Tibial nerve (tissue), 4 donors: ENCODE measurements at places on chromosomes 4 and X. TPM values are rescaled to one million over a fixed set of nuclear protein-coding genes. Genes with fewer than 3 reads are reported as not detected.
A peak's percentile ranks its signal among the peaks of the same experiment; 100 is the strongest.

DNA sequence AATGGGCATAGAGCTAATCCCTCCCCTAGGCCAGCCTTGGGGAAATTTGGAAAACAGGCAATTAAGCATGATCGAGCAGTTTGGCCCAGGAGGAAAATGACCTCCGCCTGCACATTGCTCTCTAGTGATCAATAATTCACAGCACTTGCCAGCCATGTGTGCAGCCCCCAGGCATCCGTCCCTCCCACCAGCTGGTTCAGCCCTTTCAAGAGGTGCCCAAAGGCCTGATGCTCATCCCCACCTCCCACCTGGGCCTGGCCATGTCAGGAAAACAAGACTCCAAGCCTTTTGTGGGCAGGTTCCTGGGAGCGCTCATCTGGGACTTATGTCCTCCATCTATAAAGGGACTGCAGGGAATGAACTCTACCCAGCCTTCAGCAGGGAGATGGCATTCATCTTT is 17.5 kb upstream of the PPP2R2C start:
- no peak for DNase-seq

DNA sequence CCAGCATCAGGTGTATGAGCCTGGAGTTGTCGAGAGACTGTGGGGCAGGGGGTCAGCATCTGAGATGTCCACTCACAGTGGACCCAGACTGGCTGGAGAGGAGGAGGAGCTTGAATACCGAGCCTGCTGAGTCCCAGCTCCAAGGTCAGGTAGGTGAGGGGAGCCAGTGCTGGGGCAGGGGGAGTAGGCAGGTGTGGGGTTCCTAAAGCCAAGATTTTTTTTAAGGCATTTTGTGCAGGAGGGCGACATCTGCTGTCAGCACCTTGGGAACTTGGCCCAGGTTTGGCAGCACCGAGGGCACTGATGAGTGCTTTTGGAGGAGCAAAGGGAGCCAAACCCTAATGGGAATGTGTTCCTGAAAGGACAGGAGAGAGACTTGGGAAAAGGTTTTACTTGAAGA is 64.2 kb upstream of the MSANTD1 start:
- no peak for DNase-seq

DNA sequence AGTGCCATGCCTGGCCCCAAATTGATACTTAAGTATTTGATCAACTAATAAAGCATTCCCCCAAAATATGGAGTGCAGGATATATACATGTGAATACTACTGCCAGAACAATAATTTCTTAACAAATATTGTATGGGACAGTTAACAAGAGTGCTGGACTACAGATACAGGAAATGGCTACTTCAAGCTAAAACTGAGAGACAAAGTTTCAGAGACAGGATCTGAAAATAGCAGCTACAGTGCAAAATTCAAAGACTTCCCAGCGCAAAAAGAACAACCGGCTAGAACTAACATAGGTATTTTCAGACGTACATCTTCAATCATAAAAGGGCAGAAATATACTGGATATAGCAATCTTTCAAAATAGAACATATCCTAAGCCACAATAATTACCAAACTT is 6.3 kb downstream of the ATRX start:
- no peak for DNase-seq

DNA sequence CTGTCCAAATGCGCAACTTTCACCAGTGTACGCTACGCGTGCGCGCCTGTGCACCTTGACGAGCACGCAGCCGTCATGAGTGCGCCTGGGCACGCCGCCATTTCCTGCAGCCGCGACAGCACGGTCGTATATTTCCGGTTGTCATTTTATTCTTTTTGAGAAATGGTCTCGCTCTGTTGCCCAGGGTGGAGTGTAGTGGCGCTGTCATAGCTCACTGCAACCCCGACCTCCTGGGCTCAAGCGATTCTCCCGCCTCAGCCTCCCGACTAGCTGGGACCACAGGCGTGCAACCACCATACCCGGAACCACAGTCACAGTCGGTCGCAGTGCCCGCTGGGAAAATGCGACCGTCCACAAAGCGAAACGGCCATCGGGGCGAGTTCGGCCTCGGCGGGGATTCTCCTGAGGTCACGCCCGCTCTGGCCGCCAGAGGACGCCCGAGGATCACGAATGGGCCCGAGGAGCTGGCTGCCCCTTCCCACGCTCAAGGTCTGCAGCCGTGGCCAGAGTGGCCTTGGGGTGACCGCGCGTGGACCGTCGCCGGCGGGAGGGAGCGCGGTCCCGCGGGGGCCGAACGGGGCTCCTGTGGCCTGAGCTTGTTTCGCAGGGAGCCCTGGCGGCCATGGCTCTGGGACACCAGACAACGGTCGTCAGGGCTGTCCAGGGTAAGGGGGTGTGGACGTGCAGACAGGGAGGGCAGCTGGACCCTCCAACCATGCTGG is 23.7 kb upstream of the PNMA3 start:
- DNase-seq = peak; percentile 41

GRCh38 chrX:56796641-56797395 is 67.8 kb downstream of the NBDY start:
- no peak for DNase-seq

- no peak for DNase-seq
Observed at GRCh38 chr4:76562161-76562560, 127.1 kb downstream of the SHROOM3 start.

DNA sequence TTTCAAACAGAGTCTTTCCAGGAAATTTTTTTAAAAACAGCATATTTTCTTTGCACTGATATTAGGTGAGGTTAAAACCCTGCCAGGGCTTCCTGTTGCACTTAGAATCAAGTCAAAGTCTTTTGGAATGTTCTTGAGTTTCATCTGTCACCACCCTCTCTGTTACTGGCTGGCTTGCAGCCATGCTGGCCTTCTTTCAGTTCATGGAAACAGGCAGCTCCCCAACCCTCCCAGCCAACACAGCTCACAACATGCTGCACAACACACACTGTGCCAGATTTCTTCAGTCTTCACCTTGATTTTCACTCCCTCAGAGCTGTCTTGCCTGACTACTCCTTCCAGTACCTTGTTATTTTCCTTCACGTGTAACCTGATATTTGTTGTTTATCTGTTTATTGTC is 129.5 kb downstream of the KCNIP4 start:
- DNase-seq = no peak

DNA sequence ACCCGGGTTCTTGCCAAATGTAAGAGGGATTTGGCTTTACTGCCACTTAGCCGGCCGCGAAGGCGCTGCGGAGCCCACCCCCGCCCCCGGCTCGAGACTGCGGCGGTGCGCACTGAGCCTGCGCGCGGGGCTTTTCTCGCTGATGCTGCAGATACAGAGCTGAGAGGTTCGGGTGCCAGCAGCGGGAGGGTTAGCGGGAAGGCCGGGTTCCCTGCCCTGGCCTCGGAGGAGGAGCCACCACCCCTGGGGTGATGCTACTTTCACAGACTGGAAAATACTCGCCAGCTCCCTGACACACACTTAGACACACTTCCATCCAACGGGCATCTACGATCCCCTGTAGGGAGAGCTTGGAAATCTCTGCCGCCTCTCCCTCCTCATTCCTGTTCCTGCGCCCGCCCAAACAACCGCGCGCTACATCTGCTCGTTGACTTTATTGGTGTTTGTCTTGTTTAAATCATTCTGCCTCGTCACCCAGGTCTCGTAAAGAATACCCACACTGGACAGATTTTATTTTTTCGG is 2.1 kb upstream of the PCDH7 start:
- DNase-seq = no peak

- no peak for DNase-seq
Observed at GRCh38 chr4:126776361-126776760, 856.4 kb upstream of the INTU start.

DNA sequence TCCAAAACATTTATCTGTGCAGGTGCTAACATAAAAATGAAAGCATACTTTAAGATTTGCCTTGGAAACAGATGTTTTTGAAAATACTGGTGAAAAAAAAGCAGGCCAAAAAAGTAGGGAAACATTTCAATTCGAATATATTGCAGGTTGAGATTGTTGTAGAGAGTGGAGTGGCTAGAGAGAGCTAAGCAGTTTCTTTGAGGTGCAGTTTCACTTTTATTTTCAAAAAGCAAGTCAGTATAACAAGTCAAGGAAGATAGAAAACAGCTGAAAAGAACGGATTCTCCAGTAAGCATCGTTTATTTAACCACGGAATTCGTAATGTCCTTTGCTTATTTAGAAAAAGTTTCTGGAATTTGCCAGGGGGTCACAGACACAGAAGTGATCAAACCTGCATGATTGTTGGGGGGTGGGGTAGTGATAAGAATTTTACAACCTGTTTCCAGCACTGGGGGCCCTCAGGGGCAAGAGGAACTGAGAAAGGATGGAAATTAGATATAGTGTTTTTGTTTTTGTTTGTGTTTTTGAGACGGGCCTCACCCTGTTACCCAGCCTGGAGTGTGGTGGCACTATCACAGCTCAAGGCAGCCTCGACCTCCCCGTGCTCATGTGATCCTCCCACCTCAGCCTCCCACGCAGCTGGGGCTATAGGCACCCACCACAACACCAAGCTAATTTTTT is 175.0 kb downstream of the TENM3 start:
- DNase-seq = no peak

DNA sequence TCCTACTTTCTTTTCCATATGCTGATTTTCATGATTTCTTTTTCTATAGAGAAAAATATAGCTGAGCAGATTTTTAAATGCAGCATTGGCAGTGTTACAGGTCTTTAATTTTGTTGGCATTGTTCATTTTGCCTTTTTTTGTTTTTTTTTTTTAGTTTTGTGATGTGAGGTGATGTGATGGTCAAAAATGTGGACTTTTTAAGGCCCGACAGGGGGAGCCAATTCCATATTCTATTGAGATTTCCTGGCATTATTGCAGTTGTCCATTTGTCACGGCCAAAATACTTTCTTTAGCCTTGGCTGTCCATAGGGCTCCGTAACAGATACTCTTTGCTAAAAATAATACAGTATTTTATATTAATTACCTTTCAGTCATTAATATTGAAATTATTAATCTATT is 47.8 kb downstream of the SLIT2 start:
- no peak for DNase-seq

- no peak for DNase-seq
Observed at GRCh38 chr4:102638621-102639020, 122.1 kb downstream of the MANBA start.

DNA sequence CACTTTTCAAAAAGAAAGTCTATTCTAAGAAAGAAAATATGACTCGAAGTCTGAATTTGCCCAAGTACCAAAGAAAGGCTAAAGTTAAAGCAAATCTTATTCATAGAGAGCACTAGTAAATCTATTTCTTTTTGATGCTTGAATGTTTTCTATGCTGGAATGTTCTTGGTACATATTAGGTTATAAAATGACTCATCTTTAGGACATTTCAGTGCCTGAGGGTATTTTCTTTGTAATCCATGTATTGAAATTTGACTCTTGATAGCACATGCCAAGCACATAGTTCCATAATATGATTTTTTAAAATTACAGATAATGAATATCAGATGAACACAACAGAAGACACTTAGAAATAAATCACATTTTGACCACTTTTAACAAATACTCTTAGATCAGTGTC is 232.8 kb downstream of the TRIML1 start:
- no peak for DNase-seq

DNA sequence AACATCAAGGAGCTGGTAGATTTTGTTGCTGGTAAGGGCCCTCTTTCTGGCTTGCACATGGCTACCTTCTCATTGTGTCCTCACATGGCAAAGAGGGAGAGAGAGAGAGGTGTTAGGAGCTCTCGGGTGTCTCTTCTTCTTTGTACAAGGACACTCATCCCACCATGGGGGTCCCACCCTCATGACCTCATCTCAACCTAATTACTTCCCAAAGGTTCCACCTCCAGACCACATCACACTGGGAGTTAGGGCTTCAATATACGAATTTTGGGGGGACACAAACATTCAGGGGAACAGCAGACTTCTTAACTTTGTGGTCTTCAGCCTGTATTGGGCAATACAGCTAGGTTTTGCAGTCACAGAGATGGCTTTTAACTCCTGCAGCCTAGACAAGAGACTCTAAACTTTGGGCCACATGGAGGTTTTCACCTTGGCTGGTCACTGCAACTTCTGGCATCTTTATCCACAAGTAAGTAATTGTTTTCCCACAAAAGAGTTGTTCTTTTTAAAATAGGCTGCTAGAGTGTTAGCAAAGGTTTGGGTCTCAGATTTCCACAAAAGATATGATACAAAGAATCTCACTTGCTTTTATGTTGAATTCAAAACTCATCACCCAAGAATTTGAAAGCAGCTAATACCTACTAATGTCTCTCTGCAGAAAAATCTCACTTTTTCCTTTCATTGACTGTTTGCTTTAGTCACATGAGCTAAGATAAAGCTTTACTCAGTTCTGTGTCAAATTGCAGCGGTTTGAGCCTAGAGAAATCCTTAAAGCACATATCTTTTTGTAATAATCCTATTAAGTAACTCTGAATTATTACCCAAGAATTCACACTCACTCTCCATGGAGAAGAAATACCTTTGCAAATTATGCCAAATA is 39.6 kb upstream of the BBS12 start:
- DNase-seq = no peak

- no peak for DNase-seq
Observed at GRCh38 chr4:119598521-119598920, 30.1 kb downstream of the PDE5A start.

DNA sequence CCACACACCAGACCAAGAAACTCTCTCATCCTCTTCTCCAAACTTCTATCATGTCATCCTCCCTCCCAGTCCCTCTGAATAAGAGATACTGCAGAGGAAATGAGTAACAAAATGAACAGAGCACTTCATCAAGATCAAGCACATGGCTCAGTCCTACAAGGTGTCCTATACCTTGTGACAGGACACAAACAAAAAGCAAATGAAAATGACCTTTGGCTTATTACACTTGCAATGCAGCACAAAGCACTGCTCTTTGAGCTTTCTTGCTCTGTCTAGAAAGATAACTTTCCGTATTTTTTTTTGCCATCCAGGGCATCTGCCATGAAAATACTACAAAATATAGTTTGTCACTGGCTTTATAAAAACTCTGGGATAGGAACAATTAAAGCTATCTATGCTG is 402.7 kb downstream of the HNRNPD start:
- DNase-seq = no peak

DNA sequence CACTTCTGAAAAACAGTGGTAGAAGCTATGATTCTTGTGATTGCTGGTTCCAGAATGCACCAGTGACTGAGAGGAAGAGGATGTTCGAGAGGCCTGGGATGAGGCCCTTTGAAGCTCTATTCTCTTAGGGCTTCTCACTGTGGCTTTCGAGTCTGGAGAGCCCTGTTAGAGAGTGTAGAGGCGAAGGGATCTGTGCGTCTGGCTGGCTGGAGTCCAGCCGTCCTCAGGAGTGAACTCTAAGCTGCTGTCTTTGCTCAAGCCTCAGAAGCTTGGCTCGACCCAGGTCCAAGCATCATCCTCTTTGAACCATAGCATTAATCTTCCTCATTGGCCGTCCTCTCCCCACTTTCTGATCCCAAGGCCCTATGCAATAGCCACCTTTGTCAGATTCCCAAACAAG is 51.6 kb downstream of the ELF4 start:
- DNase-seq = no peak

HS6ST2 gene
- total RNA-seq = 0.30 TPM

GPRASP3 gene
- 3.3 TPM for total RNA-seq

ASB12 gene
- not detected for total RNA-seq

ZCCHC13 gene
- total RNA-seq = not detected

LIMCH1 gene
- total RNA-seq = 89.8 TPM
